Activated T-cell treated with anti-CD3 and anti-CD28 coated beads for 1 hour (primary cell): ENCODE measurements at places on chromosomes 16 and 17.

- DNase-seq, result no peak
Observed at GRCh38 chr17:66684261-66684660, 150.7 kb upstream of the CACNG5 start.

DNA sequence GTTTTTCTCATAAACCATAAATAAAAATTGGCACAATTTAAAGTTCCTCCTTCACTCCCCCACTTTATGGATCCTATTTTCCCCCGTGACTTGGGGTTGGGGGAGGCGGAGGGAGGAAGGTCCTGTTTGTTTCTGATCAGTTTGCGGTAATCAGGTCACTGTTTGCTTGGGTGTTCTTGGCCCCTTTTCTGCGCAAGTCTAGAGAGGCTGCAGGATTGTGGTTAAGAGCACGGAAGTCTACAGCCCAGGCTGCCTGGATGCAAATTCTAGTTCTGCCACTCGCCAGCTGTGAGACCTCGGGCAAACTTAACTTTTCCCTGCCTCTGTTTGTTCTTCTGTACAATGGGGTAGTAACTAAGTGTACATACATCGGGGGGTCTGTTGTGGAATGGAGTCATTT lies 12.1 kb downstream of the ATP2C2 start:
- DNase-seq, result no peak

DNA sequence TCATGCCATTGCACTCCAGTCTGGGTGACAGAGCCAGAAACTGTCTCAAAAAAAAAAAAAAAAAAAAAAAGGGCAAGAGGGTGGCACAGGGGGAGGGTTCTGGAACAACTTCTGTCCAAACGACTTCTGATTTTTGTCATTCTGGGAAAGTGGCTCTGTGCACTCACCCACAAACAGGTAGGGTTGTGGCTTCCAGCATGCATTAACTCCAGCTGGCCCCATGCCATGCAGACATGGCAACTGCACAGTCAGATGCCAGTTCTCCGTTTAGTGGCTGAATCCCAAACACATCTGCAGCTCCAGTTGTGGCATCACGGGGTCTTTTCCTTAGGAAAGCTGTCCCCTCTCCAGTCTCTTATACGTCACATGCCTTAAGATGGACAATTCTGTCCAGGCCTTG lies 30.3 kb downstream of the B4GALNT2 start:
- DNase-seq, result no peak

DNA sequence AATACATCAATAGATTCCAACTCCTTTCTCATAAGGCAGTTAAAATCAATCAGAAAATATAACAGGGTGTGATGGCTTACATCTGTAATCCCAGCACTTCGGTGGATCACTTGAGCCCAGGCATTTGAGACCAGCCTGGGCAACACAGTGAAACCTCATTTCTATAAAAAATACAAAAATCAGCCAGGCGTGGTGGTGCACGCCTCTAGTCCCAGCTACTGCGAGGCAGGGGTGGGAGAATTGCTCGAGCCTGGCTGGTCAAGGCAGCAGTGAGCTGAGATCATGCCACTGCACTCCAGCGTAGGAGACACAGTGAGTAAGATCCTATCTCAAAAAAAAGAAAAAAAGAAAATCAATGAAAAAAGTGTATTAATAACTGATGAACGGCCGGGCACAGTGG lies 258.6 kb downstream of the NTN1 start:
- DNase-seq, result no peak

DNA sequence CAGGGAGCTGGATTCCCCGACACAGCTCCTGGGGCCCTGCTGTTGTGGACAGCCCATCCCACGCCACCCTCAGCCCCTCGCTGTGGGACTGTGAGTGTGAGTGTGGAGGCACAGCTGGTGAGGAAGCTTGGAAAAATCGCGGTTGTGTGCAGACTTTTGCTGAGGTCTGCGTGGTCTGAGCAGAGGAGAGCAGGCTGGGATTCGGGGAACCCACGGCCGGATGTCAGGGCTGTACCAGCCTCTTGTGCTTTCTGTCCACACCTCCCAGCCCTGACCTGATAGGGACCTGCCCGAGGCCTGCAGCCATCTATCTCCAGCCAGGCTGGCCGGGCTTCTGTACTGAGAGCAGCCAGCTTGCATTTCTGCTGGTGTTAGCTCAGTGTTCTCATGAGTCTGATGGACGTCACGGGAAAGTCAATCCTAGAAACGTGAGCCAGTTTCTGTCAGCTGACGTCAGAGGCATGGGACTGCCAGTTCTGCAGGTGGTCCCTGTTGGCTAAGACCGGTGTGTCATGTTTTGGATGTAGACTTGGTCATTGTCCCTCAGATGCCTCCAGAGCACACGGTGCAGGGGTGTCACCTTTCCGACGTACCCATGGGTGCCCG lies 72.8 kb upstream of the ZNF750 start:
- DNase-seq, result no peak

GRCh38 chr17:21676281-21677111 lies 15.8 kb upstream of the KCNJ18 start:
- DNase-seq, result no peak

DNA sequence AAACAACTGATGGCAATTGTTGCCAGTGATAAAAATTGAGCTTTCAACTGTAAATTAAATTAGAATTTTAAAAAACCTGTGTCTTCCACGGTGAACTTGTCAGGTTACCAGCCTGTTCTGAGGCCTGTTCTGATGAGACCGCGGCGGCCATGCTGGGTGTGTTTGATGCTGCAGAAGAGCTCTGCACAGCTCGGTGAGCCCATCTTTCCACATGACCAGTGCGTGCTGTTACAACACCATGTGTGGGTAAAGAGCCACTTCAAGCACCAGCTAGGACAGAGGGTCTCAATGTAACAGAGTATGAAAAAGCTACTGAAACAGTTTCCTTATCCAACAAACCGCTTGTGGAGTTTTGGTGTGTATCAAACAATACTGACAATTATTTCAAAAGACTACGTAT lies 48.5 kb downstream of the RPTOR start:
- DNase-seq, result no peak

DNA sequence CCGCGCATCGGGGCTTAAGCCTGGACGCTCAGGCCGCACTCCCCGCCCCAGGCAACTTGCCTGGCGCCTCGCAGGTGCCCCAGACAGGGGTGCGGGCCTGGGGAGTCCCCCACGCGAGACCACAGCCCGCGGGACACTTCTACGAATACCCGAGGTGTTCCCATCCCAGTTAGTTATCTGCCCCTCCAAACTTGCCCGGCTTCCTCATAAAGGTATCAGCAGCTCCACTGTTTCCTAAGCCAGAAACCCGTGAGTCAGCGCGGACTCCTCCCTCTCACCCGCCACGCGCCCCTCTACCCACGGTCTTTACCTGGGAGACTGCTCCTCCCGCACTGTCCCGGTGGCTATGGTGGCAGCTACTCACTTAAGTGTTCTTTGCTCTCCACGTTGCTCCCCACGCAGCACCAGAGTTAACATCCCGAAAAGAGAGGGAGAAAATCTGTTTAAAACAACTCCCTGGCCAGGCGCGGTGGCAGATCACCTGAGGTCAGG lies 1.0 kb upstream of the CREBBP start:
- DNase-seq, result no peak

GRCh38 chr16:72055911-72056310 lies 1.6 kb downstream of the HP start:
- DNase-seq, result no peak

DNA sequence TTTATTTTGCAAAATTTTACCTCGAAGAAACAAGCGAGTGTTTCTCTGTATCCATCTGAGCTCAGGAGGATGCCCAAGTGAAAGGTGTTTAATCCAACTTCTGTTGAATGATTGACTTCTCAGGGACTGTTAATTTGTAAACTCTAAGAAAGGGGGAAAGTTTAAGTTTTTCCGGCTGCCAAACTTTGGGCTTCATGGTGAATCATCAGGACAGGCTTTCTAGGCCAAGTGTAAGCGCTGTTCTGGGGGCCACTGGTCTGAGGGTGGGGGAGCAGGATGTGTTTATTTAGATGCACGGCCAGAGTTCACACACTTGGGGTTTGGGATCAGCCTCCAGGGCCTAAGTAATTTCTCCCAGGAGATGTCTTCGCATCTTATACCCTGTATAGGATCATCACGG lies 110.4 kb downstream of the PITPNC1 start:
- no peak for DNase-seq

DNA sequence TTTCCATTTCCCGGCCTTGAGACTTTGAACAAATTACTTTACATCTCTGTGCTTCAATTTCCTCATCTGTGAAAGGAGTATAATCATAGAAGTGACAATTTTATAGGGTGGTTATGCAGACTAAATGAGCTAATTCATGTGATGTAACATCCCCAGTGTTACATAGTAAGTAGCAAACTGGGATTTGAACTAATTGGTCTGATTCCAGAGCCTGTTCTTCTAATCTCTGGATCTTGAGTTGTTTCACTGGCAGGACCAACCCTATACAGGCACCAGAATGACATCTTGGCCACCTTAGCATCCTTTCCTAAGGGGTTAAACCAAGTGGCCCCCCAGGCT lies 77.7 kb downstream of the AATF start:
- DNase-seq, result no peak

- DNase-seq, result peak; percentile 40
Observed at GRCh38 chr16:71542377-71542776, 16.2 kb downstream of the CHST4 start.
